CD4-positive, alpha-beta T cell treated with Interleukin-17A for 1 hour (primary cell): ENCODE measurements at places on chromosomes 16 and 17.

DNA sequence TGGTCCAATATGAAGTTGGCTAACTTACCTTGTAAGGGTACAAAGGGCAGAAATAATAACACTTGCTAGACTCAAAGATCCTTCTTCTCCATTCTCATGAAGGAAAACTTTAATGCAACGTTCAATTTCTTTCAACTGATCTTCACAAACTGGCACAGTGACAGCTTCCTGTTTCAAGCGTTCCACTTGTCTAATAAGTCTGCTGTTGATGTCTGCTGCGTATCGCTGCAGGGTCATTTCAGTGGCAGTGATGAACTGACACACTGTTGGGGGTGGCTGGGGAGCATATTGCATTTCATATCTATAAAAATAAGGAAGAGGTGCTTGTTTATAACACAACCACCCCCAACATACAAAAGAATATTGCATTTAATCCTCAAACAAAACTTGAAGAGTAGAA, 33.5 kb upstream of the ARL6IP1 start:
- DNase-seq, result no peak

DNA sequence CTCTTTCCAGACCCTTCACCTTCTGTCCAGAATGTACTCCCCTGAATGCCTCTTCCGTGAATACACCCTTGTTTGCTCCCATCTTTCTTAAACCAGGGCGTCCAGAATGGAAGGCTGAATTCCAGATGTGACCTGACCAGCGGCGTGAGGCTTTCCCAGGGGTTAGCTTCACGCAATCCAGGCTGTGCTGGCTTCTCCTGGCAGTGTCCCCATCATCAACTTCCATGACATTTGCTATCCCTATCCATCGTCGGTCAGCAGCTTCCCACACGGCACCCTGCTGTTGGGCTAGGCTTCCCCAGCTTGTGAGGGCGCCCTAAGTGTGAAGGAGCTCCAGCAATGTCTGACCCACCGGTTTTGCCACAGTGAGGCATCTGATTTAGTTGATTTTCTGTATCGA, 339.8 kb upstream of the TNRC6C start:
- DNase-seq, result no peak

GRCh38 chr17:29155966-29156338, 24.2 kb downstream of the MYO18A start:
- no peak for DNase-seq

DNA sequence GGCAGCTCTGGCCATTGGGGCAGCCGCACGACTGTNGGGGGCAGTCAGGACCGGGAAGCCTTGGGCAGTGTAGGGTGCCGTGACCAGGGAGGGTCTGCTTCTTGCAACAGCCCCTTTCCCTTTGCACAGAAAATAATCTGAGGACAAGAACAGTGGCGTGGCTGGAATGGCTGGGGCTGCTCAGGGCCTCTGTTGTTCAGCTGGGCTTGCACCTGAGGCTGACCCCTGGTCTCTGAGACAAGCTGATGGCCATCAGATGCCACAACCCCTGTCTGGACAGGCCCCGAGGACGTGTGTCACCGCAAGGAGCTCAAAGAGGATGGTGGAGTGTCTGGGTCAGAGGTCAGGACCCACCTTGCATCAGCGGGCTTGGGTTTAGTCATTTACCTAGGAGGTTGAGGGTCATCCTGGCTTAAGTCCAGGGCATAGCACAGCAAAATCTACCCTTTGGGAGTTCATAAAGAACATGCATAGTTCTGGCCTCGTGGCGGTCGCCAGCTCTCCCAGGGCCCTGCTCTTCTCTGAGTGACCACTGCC, 46.9 kb downstream of the METRNL start:
- no peak for DNase-seq

DNA sequence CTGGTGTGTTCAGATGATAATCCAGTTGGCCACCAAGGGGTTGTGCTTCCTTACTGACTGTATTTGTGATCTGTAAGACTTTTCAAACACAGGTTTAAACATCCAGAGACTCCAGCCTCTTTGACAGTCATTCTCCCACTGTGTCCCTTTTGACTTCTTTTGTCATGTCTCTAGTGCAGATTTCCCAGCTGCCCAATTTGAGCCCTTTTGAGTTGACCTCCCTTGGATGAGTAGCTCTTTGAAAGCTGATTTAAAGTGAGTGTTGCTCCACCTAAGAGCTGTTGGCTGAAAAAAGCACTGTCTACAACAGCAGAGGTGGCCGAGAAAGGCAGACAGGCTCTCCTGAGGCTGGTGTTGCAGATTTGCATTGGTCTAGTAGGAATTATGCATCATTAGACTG, 188.4 kb upstream of the TBX2 start:
- DNase-seq, result no peak

DNA sequence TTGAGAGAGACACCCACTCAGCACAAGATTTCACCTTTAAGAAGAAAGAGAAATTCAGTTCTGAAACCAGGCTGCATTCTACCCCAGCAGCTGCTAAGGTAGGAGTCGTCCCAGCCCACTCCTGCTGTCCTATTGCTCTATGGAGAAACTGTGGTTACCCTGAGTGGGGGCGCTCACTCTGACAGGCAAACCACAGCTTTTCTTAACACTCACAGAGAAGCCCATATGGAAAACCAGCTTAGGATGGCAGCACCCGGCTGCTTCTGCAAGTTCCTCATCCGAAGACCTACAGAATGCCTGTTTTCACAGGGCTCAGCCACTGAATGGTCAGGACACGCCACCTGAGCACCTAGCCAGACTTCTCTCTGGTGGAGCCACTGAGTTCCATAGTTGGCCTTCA, 7.5 kb downstream of the ATP5PD start:
- no peak for DNase-seq

GRCh38 chr16:50642349-50642748, 38.8 kb downstream of the SNX20 start:
- no peak for DNase-seq

- DNase-seq, result no peak
Measured at GRCh38 chr17:77781536-77781935, 177.0 kb upstream of the TNRC6C start.

GRCh38 chr16:2584729-2585650, 47.2 kb downstream of the PDPK1 start:
- DNase-seq, result no peak

DNA sequence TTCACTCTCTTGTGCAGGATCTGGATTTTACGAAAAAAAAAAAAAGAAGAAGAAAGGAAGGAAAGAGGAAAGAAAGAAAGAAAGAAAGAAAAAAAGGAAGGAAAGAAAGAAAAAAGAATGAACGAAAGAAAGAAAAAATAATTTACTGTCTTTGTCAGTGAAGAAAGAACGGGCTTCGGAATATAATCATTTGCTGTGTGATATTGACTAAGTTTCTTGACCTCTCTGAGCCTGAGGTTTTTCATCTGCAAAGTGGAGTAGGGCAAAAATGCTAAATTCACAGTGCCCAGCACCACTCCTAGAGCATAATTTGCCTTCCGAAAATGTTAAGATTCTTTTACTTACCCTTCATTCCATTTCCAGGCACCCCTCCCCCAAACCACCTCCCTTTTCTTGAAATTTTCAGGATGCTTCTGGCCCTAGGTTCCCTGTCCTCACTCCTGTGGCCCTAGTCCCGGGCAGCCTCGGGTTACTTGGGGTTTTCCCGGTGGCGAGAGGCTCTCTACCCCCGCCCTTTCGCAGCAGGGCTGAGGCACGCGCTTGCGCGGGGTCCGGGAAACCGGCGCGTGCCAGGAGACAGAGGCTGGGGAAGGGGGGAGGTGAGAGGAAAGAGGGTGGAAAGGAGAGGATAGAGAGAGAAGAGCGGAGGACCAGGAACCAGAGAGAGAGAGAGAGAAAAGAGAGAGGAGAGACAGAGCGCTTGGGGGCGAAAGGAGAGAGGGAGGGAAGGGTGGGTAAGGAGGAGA, at the start of gene CNTNAP1:
Gene CNTNAP1, plus strand, starts transcription at position 556 of the 746 bp plus-strand sequence. CDS start 299 bp downstream, outside the sequence.
- no peak for DNase-seq

DNA sequence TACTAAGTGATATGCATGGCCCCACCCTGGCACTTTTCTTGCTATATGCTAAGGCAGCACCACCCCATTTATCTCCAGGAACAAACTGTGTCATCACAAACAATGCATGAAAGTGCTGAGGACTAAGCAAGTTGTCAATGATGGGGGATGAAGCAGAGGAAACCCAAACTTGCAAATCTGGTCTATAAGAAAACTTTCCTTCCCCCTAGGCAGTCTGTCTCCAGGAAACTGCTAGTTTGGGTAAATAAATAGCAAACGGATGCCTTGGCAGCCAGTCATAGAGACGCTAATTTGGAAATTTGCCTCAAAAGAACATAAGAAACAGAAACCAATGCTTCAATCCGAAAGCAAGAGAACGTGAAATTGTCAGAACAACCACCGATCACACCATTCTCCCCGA, 5.6 kb upstream of the HSBP1 start:
- peak; percentile 9 for DNase-seq

DNA sequence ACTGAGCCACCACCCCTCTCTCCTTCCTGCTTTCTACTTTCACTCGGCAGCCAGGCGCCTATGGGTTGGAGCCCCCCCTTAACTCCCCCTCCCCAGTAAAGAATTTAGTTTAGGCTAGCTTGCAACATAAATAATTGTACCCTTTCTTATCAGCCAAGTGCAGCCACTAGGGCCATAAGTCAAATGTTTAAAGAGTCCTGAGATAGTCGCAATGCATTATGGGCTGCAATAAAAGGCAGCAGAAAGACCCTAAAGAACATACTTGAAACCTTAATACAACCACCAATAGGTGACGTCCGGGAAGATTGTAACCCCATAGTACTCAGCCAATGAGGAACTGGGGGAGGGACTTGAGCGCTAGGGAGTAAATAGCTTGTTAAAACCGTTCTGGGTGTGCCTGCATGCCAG, 40.5 kb downstream of the C16orf82 start:
- DNase-seq, result no peak

DNA sequence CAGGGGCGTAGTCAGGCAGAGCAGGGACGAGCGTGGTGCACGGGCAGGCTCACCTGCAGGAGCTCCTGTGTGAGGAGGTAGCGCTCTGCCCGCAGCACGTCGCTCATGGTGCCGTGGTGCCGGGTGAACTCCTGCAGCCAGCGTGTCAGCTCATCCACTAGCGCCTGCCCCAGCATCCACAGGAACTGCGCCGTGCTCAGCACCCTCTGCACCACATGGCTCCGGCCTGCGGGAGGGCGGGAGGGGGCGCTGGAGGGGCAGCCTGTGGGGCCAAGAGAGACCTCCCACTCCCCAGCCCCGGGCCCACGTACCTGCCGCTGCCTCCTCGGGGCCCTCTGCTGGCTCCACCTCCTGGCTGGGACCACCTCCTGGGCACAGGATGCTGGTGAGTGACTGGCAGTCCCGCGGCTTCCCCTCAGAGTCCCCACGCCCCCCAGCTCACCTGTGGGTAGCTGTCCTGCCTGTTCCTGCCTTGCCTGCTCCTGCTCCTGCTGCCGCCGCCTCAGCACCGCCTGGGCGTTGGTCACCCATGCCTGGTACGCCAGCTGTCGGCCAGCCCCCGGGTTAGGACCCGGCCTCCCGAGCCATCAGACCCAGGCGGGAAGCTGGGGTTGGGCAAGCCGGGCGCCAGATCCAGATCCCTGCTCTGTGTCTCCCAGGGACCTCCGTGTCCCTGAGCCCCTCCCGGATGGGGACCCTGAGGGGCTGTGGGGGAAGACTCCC, 16.6 kb downstream of the CTU2 start:
- DNase-seq, result no peak

- peak; percentile 63 for DNase-seq
Measured at GRCh38 chr16:89358030-89359005, 132.0 kb downstream of the ANKRD11 start.

- DNase-seq, result no peak
Measured at GRCh38 chr17:35774499-35774898, 13.8 kb downstream of the C17orf50 start.

- DNase-seq, result no peak
Measured at GRCh38 chr17:40646791-40647623, 611 bp downstream of the SMARCE1 start.

DNA sequence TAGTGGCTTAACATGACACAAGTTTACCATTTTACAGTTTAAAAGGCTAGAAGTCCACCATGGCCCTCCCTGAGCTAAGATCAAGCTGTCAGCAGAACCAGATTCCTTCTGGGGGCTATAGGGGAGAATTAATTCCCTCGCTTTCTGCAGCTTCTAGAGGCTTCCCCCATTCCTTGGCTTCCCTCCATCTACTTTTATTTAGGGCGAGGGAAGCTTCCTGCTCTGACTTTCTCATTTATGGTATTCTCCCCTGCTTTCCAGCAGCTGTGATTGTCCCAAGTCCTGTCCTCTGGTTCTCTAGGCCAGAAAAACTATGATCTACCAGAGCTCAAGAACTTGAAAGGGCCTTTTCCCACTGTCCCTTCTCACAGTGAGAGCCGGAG, 4.3 kb downstream of the CETP start:
- DNase-seq, result no peak

GRCh38 chr16:55575496-55575895, 9.0 kb downstream of the CAPNS2 start:
- DNase-seq, result no peak

GRCh38 chr17:44552361-44552760, 4.9 kb upstream of the FZD2 start:
- no peak for DNase-seq

DNA sequence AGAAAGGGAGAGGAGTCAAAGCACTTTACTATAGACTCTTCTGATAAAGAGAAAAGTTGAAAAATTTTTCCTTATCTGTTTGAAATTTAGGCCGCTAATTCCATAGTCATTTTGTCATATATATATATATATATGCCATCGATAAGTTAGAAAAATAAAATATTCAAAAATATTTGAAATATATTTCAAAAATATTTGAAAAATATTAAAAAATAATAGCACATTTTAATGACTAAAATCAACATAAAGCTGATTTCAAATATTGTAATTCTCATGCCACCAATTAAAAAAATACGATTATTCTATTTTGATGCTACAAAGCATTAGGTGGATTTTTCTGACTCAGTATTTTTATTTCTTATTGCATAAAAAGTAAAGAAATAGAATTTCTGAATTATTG, 87.1 kb downstream of the KIF2B start:
- no peak for DNase-seq

DNA sequence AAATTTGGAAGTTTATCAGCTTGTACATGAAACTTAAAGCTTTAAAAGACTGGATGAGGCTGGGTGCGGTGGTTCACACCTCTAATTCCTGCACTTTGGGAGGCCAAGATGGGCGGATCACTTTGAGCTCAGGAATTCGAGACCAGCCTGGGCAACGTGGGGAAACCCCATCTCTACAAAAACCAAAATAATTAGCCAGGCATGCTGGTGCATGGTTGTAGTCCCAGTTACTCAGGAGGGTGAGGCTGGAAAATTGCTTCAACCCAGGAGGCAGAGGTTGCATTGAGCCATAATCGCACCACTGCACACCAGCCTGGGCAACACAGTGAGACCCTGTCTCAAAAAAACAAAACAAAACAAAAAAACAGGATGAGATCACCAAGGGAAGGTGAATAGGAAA, 209.5 kb downstream of the AATF start:
- DNase-seq, result no peak

GRCh38 chr17:2595716-2596115, 2.3 kb downstream of the PAFAH1B1 start:
- DNase-seq, result peak; percentile 38

- no peak for DNase-seq
Measured at GRCh38 chr17:48575066-48575582, 3.0 kb downstream of the HOXB4 start.

- no peak for DNase-seq
Measured at GRCh38 chr17:17398188-17398942, 78.4 kb upstream of the MED9 start.
